Naive thymus-derived CD8-positive, alpha-beta T cell (primary cell): ENCODE measurements at places on chromosomes 1 and 21. TPM values are rescaled to one million over a fixed set of nuclear protein-coding genes. Genes with fewer than 3 reads are reported as not detected.

DNA sequence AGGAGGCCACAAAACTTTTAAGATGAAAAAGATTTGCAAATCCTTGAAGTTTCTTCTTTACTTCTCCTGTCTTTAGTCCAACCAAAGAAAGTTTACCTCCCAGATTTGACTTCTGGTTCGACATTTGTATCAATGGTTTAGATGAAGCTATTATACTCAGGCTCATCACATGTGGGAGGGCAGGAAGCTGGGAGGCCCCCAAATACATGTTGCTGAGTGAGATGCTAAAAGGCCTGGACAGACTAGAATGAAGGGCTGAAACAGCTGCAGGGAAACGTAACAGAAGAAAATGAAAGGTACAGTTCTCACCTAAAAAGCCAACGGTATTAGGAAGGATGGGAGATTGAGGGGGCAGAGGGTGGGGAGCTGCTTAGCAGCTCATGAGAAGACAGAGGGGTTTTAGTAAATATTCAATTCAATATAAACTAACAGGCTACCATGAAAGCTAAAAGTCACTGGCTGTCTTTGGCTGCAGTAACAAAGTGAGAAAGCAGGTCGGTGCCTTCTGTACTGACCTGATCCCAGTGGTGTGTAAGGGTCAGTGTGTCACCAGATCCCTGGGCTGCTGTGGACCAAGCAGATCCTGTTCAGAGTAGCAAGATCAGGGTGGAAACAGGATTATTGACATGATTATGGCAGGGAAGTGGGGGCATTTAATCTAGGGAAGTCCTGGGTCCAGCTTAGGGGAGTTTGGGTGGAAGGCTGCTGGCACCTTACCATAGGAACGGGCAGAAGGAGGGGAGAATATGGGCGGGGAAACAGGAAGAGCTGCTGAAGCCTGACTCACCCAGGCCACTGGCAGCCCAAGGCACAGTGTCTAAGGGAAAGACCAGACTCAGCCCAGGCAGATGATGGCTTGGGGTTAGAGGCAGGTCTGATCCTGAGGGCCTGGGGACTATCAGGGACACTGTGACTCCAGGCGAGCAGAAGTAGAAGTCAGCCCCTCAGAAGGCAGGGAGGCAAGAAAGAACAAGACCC is 60.4 kb downstream of the KCNN3 start:
- H3K27ac ChIP-seq = no peak overlapping the region
- H3K4me1 ChIP-seq = peaks cover 10% of the 10 kb centered on the region
- H3K27me3 ChIP-seq = peaks cover 2% of the 10 kb centered on the region

Gene SPATA46
- total RNA-seq = not detected

DNA sequence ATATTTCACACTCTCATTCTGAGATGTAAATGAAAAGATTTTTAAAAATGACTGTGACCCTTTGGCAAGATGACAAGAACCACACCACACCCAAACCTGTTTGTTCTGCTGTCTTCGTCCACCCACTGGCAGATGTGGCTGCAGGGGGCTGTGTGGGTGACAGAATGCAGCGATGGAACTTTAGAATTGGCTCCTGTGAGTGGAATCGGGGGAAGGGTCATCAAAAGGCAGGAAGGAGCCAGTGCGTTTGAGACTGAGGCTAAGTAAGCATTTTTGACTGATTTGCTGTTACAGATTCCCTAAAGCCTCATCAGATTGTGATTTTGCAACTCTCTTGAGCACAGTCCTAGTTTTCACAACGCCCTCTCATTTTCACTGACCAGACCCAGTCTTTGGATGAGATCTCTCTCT is 111.2 kb upstream of the ADGRL2 start:
- no peak overlapping the region for H3K27ac ChIP-seq
- H3K36me3 ChIP-seq = no peaks in the 10 kb centered on the region
- DNase-seq = no peak
- H3K4me1 ChIP-seq = no peaks in the 10 kb centered on the region
- no peaks in the 10 kb centered on the region for H3K27me3 ChIP-seq

Gene FCRL1
- 13.2 TPM for total RNA-seq

Gene PM20D1
- 1.6 TPM for total RNA-seq
